Renal cortical epithelial cell (primary cell): ENCODE measurements at places on chromosomes 12 and 14.

DNA sequence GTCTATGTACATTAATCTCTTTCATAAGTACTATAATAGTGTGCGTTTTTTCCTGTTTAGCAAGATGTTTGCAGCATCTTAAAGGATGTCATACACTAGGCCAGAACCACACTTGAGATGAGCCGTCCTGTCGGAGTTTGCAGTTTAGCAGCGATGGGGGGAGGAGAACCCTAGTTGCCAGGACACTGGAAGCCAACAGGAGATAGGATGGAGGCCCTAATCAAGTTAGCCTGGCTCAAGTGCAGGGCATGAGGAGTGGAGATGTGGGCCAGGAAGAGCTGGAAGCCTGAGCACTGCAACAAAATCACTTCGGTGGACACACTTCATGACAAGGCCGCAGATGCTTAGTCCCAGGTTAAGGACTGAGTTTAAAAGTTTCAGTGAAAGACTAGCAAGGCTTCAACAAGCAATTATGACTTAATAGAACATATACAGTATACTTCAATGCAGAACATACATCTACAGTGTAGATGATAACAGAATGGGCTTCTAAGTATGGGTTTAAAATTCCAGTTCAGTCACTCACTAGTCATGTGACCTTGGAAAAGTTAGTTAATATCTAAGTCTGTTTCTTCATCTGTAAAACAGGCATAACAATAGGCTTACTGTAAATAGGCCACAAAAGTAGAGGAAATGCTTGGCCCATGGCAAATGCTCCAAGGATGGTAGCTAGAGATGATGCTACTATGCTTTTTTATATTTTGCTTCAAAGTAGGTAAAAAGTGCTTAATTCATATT lies 77.1 kb downstream of the PTPN21 start:
- no peak for DNase-seq

DNA sequence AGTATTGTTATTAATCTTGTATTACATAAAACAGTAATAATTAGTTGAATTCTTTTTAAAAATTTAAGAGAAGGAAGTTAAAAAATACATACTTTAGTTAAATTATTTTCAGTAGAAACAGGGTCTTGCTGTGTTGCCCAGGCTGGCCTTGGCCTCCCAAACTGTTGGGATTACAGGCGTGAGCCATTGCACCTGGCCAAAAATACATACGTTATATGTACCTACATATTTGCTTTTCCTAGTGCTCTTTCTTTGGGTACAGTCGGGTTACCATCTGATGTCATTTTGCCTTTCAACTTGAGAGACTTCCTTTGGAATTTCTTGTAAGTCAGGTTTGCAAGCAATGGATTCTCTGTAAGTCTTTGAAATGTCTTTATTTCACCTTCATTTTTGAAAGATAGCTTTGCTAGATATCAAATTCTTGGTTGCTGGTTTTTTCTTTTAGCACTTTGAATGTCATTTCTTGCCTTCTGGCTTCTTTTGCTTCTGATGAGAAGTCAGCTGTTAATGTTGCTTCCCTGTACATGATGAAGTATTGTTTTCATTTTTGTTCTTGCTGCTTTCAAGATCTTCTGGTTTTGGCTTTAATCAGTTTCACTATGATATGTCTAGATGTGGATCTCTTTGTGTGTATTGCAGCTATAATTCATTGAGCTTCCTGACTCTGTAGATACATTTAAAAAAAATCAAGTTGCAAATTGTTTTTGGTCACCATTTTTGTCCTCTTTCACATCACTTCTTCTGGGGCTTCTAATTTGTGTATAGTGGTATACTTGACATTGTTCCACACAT lies 84.4 kb downstream of the SPATS2 start:
- no peak for DNase-seq

- no peak for DNase-seq
Observed at GRCh38 chr12:41310367-41310766, 122.2 kb downstream of the PDZRN4 start.

DNA sequence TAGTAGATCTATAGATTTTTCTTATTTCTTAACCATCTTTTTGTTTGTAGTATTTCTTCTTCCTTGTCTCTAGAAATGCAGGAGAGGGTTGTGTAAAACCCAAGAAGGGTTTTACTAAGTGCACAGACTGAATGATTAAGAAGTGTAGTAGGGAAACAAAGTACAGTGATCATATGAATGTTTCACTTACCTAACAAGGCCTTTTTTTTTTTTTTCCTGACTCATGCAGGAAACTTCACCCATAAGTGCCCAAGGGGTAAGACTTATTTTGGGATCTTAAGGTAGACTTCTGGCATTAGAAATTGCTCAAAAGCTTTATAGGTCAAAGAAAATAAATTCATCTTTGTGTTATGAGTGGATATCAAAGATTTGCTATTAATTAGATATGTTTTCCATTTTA lies 10.2 kb downstream of the SCN8A start:
- DNase-seq = peak; percentile 18

GRCh38 chr14:101031721-101032120 lies 128.2 kb upstream of the RTL1 start:
- DNase-seq = no peak
